Cortex of kidney (tissue), 1 donor: ENCODE measurements at places on chromosomes 2 and 18.

DNA sequence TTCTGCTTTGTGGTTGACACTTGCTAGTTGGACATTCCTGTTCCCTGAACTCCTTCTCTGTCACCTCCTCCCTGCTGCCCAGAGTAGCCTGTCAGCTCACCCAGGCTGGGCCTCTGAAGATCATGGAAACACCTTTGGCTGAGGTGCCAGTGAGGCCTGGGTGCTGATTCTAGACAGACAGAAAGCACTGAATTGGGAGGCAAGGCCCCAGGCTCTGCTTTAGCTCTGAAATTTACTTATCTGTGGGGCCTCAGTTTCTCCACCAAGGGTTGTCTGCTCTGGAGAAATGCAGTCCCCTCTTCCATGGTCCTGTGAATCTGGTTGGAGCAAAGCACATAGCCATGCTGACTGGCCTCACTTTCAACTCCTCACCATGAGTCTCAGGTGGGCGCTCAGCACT is 104.6 kb upstream of the SIX3 start:
- no peak for DNase-seq

DNA sequence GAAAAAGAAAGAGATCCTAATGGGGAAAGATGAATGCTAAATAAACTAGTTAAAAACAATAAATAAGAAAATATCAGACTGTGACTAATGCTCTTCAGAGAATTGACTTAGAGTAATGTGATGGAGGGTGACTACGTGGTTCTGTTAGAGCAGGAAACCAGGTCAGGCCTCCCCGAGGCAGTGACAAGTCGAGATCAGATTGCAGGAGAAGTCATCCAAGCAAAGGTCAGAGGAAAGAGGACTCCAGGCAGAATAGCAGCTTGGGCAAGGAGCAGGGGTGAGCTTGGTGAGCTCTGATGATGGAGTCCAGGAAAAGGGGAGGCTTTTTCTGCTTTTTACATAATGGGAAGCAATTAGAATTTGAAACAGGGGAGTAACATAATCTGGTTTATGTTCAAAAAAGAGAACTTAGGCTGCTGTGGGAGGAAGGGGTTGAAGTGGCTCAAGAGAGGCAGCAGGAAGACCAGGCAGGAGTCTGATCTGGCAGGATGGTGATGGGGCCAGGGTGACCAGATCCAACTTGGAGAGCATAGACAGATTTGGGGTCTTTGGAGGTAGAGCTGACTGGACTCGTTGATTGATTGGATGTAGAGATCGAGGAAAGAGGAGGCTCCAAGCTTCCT is 27.3 kb upstream of the ITGB6 start:
- DNase-seq = no peak

- no peak for DNase-seq
Measured at GRCh38 chr18:12059334-12060181, 34.1 kb upstream of the ANKRD62 start.

- no peak for DNase-seq
Measured at GRCh38 chr2:142462306-142462705, 331.5 kb upstream of the LRP1B start.

DNA sequence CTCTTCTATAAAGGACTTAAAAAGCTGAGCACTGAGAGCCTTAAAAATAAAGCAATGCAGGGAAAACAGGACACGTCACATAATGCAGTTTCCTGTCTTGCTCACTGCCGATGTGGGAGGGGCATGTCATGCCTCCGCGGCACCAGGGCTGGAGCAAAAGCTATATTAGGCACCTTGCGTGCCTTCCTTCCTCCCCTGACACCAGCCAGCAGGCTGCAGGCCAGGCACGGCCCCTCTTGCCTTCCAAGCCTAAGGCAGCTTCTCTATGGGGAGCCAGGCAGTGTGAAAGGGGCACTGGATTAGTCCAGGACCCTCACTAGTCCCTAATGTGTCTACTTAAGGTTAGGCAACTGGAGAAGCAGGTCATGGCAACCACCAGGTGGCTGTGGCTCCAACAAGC is 26.3 kb downstream of the MRPL35 start:
- DNase-seq = no peak

- no peak for DNase-seq
Measured at GRCh38 chr2:26335231-26335630, 10.7 kb upstream of the SELENOI start.

- DNase-seq = no peak
Measured at GRCh38 chr2:189633392-189633811, 27.9 kb upstream of the ASNSD1 start.

GRCh38 chr2:115290478-115290877 is 848.0 kb downstream of the DPP10 start:
- DNase-seq = no peak

DNA sequence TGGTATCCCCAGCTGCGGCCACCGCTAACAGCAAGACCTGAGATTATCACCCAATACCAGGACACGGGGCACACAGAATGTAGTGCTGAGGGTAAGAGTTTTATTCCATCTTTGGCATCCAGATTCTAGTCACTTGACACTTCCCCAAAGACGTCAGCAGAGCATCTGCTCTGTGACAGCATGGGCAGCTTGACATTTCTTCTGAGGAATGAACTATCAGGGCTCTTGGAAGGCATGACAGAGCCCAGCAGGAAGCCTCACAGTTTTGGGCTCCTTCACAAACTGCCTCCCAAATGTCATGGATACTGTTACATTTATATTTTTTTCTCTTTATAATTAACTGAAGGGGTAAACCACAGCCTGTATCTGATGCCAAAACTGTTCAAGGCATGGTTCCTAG is 1010.7 kb downstream of the TDRD15 start:
- DNase-seq = no peak

DNA sequence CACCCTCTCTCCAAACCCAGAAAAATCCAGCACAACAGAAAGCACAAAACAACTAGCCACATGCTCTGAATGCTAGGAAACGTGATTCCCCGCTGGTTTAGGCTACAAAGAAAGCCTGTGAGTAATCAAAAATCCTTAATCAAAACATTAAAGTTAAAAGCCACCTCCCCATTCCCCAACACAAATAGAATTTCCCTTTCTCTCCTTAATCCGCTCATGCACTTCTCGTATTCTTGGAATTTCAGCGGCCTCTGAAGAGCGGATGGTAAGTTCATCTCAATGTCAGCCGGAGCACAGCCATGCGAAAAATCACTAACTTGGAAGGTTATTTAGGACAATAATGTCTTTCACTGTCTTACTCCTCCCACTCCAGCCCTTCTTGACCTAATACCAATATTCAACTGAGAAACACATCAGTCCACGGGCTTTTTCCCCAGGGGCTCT is 126.7 kb downstream of the OSBPL1A start:
- no peak for DNase-seq

GRCh38 chr18:76988031-76988826 is 144.4 kb downstream of the MBP start:
- DNase-seq = no peak

GRCh38 chr2:161239326-161240109 is 68.7 kb upstream of the PSMD14 start:
- DNase-seq = no peak

- no peak for DNase-seq
Measured at GRCh38 chr2:72134408-72134996, 13.2 kb downstream of the CYP26B1 start.

- DNase-seq = no peak
Measured at GRCh38 chr2:65402780-65403528, 29.4 kb downstream of the SPRED2 start.

GRCh38 chr2:216117561-216118340 is 8.6 kb downstream of the XRCC5 start:
- no peak for DNase-seq
